ENCODE measurements at places on chromosomes 12 and 14.

DNA sequence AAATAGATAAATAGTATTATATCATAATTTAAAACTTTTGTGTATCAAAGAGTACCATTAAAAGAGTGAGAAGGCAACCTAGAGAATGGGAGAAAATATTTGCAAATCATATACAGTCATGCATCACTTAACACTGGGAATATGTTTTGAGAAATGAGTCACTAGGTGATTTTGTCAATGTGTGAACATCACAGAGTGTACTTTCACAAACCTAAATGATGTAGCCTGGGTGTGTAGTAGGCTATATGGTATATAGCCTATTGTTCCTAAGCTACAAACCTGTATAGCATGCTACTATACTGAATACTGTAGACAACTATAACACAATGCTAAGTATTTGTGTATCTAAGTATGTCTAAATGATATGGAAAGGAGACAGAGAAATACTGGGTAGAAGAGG, 48.0 kb upstream of the ARID2 start:
- DNase-seq, result peak; percentile 6

- no peak for DNase-seq
Observed at GRCh38 chr14:49363821-49364751, 222.1 kb downstream of the RPS29 start.

DNA sequence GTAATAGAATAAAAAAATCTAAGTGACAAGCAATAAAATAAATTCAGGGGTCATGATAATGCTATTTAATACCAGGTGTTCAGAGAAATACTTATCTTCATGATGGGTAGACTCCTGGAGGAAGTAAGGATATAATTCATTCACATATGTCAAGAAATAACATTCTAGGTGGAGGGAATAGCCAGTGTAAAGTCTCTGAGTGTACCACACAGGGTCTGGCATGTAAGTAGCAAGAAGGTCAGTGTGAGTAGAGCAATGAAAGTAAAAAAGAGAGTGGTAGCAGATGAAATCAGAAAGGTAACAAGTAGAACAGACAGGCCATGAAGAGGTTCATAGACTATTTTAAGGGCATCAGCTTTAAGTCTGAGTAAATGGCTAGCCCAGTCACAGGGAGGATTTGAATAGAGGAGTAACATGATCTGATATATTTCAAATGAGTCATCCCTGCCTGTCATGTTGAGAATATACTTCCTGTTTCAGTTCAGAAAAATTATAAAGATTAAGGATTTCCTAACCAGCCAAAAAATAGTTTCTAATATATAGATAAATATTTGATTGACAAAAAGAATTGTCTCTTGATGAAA, 519.9 kb downstream of the C12orf50 start:
- DNase-seq, result peak; percentile 68

DNA sequence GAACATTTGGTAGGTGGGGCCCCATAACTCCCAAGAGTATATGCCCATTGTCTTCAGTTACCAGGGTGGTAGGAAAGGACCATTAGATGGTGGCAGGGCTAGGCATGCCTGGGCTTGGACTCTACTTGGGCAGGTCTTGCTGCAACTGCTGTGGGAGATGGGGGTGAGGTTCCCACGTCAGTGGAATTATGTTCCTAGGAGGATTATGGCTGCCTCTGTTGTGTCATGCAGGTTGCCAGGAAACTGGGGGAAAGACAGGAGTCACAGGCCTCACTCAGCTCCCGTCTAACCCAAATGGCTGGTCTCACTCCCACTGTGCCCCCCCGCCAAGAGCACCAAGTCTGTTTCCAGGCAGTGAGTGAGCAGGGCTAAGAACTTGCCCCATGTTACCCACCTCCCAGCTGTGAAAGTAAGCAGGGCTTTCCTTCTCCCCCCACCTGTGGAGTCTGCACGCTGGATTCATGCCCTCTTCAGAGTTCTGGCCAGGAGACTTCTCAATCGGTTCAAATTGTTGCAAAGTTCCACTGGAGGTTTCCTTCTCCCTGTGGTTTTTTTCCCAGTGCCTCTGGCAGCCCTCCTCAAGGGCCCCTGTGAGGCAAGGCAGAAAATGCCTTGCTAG, 337.5 kb downstream of the CCDC91 start:
- peak; percentile 40 for DNase-seq

- no peak for DNase-seq
Observed at GRCh38 chr14:73246387-73247150, 9.3 kb downstream of the PAPLN start.

DNA sequence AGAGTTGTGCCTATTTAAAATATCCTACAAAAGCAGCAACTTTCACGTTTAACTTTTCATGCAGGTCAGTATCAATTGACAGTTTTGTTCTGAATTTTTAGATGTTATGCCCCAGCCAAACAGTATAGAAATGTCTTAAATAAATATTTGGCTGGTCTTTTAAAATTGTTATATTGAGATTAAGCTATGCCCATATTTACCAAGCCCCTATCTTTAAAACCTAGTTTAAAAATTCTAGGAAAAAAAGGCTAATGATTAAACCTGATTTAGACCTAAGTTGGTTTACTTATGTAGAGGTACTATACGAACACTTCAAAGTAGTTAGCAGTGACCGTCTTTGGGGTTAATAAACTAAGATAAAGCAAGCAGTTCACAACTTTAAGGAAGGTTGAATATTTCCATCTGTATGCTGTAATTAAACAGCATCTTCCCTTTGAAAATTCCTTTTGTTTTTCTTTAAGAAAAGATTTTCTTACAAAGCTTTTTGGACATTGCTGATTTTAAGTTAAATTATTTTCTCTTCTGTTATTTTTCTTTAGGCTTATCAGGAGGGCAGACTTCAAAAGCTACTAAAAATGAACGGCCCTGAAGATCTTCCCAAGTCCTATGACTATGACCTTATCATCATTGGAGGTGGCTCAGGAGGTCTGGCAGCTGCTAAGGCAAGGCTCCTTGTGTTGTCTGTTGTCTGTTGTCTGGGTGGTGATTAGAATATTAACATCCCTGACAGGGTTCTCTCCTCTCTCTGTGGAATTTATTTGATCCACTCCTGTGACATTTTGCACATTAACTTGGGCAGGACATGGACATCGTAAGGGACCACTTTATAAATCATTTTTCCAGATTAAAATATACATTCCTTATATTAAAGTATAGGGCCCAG, 7.5 kb downstream of the EID3 start:
- DNase-seq, result no peak

GRCh38 chr14:100503251-100503650, 84.0 kb downstream of the BEGAIN start:
- DNase-seq, result no peak

- DNase-seq, result no peak
Observed at GRCh38 chr12:106197906-106198623, 49.8 kb downstream of the CKAP4 start.

GRCh38 chr14:64912261-64912660, 2.0 kb upstream of the CHURC1 start:
- no peak for DNase-seq

DNA sequence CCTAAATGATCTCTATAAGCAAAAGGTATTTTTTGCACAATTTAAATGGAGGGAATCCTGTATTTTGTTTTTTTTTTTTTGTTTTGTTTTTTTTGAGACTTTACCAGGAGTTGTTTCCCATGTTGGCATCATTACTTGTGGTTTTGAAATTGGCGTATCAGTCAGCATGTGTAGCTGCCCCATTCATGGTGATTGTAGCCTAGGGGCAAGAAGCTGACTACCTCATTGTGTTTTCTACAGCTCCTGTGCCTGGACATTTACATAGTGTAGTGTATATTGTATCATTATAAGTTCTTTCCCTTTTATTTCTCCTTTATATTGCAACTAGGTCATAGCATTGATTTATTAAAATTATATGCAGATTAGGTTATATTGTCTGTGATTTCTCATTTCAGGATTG, 24.5 kb downstream of the SAMD4A start:
- DNase-seq, result peak; percentile 90

DNA sequence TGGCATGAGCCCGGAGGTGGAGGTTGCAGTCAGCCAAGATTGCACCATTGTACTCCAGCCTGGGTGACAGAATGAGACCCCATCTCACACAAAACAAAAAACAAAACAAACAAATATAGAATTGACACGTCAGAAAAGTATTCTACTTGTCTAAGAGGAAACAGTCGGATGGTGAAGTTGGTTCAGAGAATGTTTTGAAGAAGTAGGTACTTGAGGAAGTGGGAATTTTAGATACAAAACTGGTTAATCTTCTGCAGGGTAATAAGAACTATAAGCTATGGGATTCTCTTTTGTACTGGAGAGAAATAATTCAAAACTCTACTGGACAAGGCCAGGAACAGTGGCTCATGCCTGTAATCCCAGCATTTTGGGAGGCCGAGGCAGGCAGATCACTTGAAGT, 14.6 kb upstream of the TCTN1 start:
- DNase-seq, result no peak

Measured in mammary epithelial cell (primary cell).